ENCODE measurements at places on chromosomes 2 and 18.
A peak's percentile ranks its signal among the peaks of the same experiment; 100 is the strongest.

GRCh38 chr18:9038277-9038871, 64.1 kb upstream of the NDUFV2 start:
- DNase-seq = no peak

- DNase-seq = no peak
Measured at GRCh38 chr2:241205086-241205485, 16.6 kb downstream of the ANO7 start.

GRCh38 chr2:216967889-216968288, 108.0 kb upstream of the TNP1 start:
- no peak for DNase-seq

DNA sequence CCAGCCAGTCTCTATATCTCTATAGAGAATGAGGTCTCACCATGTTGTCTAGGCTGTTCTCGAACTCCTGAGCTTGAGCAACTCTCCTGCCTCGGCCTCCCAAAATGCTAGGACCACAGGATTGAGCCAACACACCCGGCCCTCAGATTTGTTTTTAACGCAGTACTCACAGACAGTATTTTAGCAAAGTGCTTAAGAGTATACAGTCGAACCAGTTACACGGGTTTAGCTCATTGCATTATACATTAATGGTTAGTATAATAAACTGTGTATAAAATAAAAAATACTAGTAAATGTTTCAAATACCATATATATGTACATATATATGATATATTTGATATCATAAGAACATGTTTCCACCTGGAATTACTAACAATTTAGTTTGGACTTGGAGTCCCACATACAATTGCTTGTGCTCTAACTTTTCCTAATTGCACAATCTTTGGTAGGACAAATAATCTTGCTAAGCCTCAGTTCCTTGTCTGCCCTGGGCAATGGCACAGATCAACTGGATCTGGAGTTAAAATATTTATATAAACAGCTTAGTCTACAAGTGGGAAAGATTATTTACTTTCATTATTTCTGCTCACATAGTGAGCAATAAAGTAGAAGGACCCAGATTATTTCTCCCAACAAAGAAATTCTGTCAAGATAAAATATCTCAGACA, 508.9 kb upstream of the LRATD1 start:
- no peak for DNase-seq

- DNase-seq = no peak
Measured at GRCh38 chr18:7170292-7170691, 52.7 kb upstream of the LAMA1 start.

- no peak for DNase-seq
Measured at GRCh38 chr2:20797096-20797495, 25.8 kb downstream of the LDAH start.

GRCh38 chr2:217451666-217452065, 551.1 kb downstream of the TNS1 start:
- DNase-seq = no peak

DNA sequence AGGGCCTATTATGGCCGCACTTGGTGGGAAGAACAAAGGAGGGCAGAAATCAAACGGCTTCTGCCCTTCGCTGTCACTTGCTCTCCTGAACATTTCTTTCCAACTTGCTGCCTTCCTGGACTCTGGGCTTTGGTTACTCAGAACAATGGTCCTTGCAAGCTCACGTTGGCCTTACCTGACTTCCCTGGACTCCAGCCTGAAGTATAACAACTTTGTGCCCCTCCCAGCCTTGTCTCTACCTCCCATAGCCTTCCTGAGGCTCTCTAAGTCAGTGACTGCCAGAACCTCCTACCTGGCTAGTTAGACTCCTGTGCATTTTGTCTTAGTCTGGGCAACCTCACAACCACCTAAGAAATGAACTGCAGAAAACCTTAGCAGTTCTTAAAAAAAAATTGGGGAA, 30.2 kb upstream of the ITPRID2 start:
- DNase-seq = no peak

DNA sequence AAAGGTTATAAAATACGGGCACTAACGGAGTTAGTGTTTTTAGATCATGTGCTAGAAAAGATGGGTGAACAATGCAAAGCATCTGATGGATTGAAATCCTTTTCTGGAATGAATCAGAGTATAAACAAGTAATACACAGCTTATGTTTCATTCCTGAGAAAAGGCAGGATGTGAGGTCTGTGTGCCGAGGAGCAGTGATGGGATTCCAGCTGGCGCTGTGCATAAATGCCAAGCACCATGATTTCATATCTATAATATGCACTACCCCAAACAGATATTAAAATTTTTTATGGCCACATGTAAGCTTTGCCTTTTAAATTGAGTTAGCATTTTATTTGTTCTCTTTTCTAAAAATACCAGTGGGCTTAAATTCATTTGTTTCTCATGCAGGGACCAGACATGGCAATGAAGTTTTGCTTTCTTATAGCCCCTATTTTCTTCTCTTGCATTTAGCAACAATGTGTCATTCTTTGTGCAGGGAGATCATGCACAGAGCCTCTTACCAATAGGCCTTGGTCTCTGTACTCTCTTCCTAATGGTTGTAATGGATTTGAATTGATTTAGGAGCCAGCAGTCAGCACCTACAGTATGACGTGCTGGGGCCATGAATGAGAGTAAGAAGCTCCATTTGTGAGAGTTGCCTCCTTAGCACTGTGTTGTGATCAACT, 323.9 kb downstream of the SLC8A1 start:
- no peak for DNase-seq

- no peak for DNase-seq
Measured at GRCh38 chr2:231960810-231961348, 634 bp upstream of the DIS3L2 start.

- no peak for DNase-seq
Measured at GRCh38 chr2:21416226-21416625, 292.5 kb downstream of the TDRD15 start.

- no peak for DNase-seq
Measured at GRCh38 chr2:238714038-238714528, 133.8 kb upstream of the TWIST2 start.

DNA sequence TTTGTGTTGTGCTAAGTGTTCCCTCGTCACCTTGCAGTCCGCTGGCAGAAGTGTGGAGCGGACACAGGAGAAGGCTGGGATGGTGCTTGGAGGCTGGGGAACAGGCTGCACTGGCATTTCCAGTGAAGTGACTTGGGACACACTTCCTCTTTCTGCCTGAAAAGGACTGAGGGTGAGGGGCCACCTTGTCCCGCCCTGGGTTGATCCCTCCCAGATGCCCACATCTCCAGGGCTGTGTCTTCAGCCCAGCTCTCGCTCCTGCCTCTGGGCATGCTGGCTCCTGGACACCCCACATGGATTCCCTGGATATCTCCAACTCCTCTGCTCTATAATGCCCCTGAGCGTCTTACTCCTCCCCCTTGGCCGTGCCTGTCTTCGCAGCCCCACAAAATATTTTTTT, 412.6 kb downstream of the PTPRM start:
- DNase-seq = no peak

DNA sequence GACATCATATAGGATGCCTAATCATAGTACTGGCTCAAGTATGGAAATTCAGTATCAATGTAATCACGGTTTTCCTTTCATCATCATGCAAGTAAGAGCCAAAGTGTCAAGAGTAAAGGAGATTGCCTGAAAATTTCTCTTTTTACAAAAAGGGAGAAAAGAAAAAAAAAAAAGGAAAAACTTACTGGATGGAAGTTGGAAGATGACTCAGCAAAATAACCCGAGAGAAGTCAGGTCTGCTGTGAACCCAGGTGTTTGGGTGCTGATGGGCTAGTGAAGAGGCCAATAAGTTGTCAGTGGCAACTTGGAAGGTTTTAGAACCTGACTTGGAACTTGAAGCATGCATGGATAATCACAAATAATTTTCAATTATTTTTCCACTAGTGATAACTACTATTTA, 441.9 kb upstream of the SLC14A2 start:
- DNase-seq = no peak

- DNase-seq = no peak
Measured at GRCh38 chr18:43876748-43877147, 599.5 kb upstream of the SYT4 start.

- no peak for DNase-seq
Measured at GRCh38 chr2:177921726-177922125, 150.9 kb downstream of the PDE11A start.

GRCh38 chr2:159455330-159455918, 160.9 kb downstream of the BAZ2B start:
- no peak for DNase-seq

DNA sequence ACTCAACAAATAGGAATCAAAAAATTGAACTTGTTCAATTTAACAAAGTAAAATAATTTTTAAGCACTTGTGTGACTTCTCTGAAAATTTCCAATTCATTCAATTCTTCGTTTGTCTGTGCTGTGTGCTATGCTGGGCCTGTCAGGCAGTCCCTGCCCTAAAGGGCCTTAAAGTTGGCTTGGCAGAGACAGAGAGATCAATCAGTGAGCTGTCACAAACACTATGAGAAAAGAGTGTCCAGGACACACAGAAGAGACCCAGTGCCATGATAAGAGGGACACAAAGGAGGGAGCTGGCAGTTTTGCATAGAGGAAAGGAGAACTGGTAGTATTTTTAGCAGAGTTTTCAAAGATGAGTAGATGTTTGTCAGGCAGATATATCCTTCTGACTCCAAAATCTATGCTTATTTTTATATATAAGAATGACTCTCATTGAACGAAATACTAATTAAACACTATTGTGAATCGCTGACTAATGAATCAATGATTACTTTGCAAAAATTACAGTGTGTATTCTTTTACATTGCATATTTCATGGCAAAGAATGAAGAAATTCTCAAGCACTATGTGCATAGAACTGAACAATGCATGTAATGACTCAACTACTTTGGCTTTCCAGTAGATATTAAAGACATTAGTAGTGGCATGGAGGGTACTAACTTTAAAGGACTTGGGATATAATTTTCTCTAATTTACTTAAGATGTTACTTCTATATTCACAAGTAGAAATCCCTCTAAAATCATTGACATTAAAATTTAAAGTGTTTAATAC, 193.3 kb upstream of the BOD1L2 start:
- DNase-seq = no peak

- no peak for DNase-seq
Measured at GRCh38 chr2:198587741-198588140, 783.3 kb downstream of the PLCL1 start.

DNA sequence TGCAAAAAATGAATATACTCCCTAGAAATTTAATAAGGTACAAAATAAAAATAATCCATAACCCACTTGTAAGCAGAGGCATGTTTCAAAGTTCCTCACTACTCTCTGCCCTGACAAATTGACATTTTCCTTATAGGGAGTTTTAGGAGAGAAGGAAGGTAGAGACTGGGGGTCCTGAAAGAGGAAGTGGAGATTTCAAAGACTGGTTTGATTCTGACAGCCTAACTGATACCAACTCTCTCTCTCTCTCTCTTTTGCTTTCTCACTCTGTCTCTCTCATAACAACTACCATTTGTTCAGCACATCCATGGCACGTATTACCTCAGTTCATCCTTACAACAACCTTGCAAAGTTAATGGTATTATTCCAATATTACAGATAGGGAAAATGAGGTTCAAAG, 18.6 kb downstream of the FZD7 start:
- DNase-seq = no peak

- no peak for DNase-seq
Measured at GRCh38 chr18:63152791-63153190, 166.8 kb downstream of the BCL2 start.

DNA sequence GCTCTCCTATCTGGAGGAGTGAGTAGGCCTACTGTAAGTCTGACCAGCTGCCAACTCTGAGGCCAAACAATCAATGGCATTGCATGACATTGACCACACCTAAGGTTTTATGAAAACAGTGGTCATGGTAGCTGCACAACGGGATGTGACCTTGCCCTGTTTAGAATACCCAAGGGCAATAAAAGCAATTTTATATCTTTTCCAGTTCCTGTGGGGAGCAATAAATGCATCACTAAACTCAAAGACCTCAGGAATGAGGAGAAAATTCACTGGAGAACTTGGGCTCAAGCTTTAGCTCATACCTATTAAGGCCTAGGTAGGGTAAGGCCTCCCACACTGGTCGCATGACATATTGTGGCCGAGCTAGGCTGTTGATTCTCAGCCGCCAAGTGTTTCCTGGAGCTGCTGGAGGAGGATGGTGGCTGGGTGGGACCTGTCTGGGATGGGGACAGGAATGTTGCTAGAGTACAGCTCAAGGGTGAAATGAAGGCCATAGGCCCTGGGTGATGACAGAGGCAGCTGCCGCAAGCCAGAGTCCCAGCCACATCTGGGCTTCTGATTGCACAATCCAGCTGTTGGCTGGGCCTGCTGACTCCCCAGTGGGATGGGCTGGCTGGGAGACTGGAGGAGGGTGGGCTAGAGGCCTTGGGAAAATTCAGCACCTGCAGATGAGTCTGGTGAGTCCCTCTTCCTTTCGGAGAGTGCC, 313.7 kb downstream of the CYP26B1 start:
- peak; percentile 79 for DNase-seq

DNA sequence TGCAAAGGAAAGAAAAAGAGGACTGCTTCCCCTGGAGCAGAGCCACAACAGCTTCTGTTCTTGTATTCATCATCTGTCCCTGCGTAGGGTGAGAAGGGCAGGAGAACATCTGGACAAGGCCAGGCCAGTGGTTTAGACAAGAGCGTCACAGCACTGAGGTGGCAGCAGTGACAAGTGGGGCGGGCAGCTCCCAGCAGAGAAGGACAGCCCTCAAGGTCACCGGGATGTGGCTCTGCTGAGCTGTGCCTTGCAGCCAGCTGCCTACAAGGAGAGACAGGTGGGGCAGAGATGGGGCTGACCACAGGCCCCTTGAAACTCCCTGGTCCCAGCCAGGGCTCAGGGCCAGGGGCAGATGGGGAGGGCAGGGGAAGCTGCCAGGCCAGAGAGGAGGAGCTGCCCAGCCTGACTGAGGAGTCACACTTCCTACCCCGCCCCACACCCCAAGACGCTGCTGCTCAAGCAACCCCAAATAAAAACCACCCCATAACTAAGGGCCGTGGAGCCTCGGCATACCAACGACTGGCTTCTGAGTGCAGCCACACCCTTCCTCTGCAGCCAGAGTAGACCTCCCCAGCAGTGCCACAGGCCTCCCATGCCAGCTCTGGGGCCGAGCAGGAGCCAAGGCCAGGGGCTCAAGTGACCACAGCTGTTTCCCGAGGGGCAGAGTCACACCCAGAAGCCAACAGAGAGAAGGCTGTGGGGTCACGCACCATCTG, 5.4 kb downstream of the RAB11FIP5 start:
- DNase-seq = peak; percentile 53

DNA sequence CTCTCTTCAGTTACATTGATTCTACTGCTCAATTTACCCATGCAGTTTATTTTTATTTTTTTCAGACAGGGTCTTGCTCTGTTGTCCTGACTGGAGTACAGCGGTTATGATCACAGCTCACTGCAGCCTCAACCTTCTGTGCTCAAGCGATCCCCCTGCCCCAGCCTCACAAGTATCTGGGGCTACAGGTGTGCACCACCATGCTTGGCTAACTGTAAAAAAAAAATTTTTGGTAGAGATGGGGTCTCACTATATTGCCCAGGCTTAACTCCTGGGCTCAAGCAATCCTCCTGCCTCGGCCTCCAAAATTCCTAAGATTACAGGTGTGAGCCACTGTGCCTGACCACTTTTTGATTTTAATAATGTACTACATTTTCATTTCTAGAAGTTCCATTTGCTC, 93.8 kb upstream of the RNU4ATAC start:
- DNase-seq = no peak

All from left hindlimb (tissue), 1 donor.